ENCODE measurements at places on chromosomes 16 and 17.
A peak's percentile ranks its signal among the peaks of the same experiment; 100 is the strongest.

DNA sequence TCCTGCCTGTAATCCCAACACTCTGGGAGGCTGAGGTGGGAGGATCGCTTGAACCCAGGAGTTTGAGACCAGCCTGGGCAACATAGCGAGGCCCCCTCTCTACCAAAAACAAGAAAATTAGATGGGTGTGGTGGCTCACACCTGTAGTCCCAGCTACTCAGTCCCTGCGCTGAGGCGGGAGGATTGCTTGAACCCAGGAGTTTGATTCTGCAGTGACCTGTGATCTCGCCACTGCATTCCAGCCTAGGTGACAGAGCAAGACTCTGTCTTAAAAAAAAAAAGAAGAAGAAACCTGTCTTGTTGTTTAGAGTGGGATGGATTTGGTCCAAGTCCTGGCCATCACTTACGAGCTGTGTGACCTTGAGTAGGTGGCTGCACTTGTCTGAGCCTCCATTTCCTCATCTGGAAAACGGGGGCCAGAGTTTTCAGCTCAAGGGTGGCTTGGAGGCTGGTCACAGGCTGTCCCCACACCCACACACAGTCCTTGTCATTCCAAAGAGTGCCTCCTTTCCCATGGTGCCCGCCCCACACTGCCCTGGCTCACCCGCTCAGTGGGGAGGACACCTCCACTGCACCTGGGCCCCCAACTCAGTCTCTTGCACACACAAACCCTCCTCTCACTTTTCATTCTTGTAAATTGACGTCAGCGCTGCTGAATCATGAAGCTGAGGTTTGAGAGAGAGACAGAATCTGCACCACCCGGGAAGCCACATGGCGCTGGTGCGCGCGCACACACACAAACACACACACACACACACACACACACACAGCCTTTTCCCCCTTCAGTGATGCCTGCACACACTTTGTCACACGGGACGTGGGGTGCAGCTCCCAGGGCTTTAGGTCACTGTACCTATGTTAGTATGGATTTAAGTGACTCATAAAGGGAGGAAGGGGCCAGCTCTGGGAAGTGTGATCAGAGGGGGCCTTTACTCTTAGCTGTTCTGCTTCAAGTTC, 4.2 kb downstream of the SOCS1 start:
- DNase-seq: no peak

DNA sequence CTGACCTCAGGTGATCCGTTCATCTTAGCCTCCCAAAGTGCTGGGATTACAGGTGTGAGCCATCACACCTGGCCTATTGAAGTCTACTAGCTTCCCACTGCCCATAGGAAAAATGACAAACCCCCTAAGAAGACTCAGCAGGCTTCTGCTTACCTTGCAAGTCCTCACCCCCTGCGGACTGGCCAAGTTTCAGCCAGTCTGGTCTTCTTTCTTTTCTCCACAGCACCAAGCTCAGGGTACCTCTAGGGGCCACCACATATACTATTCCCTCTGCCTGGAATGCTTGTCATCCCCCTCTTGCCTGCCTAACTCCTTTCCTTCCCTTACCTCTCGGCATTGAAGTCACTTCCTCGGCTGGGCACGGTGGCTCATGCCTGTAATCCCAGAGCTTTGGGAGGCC, 31.2 kb downstream of the ABCC3 start:
- no peak for DNase-seq

- no peak for DNase-seq
Measured at GRCh38 chr17:66466840-66467367, 164.5 kb downstream of the PRKCA start.

GRCh38 chr17:47850692-47851573, at the start of gene SP6:
Gene SP6 (minus strand): TSS chr17:47851163. CDS start chr17:47848429, 2,734 bp downstream.
- no peak for DNase-seq

- no peak for DNase-seq
Measured at GRCh38 chr16:28326881-28327610, 34.7 kb downstream of the SBK1 start.

GRCh38 chr17:28043296-28043695, 819 bp downstream of the NLK start:
- DNase-seq: no peak

GRCh38 chr16:2471016-2471652, at the start of gene NTN3:
Gene NTN3 (plus strand): TSS chr16:2471297. CDS start chr16:2471702, 405 bp downstream.
- DNase-seq: peak; percentile 87

- no peak for DNase-seq
Measured at GRCh38 chr17:44999433-44999832, 31.3 kb upstream of the C1QL1 start.

DNA sequence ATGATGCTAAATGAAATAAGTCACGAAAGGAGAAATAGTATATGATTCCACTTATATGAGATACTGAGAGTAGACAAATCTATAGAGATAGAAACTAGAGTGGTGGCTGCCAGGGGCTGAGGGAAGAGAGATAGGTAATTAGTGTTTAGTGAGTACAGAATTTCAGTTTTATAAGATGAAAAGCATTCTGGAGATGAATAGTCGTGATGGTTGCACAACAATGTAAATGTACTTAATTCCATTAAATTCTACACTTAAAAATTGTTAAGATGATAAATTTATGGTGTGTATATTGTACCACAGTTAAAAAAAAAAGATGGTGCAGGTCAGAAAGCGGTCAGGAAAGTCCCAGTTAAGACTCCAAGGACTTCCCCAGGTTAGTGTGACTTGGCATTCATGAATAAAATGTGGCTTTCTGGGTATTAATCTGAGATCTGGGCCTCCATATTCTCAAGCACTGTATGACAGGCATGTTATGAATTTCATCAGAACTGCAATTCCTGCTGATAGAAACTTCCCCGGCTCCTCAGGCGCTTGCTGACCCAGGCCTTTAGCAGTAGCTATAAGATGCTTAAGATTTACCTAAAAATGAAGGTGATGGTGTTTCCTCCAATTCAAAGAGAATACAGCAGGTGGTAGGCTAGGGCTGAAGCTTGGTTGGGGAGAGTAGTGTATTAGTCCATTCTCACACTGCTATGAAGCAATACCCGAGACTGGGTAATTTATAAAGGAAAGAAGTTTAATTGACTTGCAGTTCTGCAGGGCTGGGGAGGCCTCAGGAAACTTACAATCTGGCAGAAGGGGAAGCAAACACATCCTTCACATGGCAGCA, 115.3 kb upstream of the SOX9 start:
- DNase-seq: no peak

GRCh38 chr17:58525239-58525638, 10.8 kb upstream of the MTMR4 start:
- DNase-seq: no peak

- DNase-seq: no peak
Measured at GRCh38 chr16:29656688-29657523, 6.1 kb upstream of the SPN start.

GRCh38 chr17:57705921-57706695, 39.0 kb downstream of the CCDC182 start:
- DNase-seq: no peak

DNA sequence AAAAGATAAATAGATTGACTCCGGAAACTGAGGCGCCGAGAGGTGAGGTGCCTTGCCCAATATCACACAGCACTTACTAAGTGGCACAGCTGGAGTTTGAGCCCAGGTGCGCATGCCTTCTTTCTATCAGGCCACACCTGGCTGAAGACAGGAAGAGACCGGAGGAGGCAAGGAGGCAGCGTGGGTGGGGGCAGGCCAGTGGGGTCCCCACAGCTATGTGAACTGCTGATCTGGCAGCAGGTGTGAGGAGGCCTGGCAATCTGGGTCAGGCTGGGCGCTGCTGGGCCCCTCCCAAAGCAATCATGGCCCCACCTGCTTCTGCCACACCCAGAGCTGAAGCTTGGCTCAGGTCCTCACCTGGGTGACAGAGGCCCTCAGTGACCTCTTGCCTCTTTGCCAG, 1.9 kb upstream of the GDPD3 start:
- DNase-seq: no peak

DNA sequence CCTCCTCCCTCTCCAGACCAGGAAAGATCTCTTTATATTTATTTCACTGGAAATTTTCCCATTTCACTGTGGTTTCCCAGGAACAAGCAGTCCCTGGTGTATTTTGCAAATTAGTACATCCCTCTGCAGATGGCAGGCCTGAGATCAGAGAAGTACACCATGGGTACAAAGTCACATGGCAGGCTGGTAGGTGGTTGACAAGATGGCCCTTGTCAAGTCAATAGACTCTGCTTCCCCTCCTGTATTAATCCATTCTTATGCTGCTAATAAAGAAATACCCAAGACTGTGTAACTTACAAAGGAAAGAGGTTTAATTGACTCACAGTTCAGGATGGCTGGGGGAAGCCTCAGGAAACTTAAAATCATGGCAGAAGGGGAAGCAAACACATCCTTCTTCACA, 51.6 kb upstream of the KSR1 start:
- DNase-seq: no peak

GRCh38 chr17:7589891-7590691, at the start of gene SOX15:
Gene SOX15 (minus strand): TSS chr17:7590094. CDS start chr17:7589676, 418 bp downstream.
- DNase-seq: no peak

DNA sequence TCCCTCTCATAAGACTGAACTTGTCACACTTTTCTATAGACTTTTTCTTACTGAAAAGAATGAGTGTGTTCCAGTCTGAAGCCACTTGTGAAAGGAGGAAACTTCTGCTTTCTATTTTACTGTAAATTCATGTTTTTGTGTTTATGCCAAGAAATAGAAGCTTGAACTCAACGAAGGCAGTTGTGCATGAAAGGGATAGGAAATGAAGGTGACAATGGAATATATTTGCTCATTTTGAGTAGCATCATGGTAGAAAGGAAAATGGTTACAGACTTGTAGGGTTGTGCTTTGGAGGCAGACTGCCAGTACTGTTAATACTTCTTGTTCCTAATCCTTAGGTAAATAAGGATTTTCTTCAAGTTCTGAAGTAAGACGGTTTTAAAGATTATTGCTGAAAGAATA, 8.1 kb downstream of the CLTC start:
- no peak for DNase-seq

DNA sequence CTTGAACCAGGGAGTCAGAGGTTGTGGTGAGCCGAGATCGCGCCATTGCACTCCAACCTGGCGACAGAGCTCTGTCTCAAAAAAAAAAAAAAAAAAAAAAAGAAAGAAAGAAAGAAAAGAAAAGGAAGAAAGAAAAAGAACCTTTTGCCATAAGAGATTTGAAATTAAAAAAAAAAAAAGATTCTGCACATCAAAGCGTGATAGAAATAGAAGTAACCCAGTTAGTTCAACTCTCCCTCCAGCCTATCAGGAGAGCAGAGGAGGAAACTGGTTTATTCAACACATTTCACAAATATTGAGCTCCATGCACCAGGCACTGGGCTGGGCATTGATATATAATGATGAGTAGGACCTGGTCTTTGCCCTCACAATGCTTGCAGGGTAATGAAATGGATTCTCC, 2.4 kb upstream of the SOCS3 start:
- DNase-seq: no peak

DNA sequence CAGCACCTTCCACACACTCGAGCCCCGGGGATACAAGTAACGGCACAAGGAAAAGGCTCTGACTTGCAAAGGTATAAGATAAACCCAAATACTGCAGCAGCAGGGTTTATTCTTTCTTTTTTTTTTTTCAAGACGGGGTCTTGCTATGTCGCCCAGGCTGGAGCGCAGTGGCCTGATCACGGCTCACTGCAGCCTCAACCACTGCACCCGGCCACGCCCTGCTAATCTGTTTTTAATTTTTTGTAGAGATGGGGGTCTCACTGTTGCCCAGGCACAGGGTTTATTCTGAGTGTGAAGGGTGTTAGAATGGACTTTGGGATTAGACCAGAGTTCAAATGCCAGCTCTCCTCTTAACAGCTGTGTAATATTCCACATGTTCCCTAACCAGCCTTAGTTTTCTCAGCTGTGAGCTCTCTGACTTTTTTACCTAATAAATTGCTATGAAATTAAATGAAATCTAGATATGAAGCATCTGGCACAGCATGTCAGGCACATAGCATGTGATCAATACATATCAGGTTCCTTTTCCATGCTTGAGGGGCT, 62.3 kb upstream of the ADCY9 start:
- DNase-seq: no peak

DNA sequence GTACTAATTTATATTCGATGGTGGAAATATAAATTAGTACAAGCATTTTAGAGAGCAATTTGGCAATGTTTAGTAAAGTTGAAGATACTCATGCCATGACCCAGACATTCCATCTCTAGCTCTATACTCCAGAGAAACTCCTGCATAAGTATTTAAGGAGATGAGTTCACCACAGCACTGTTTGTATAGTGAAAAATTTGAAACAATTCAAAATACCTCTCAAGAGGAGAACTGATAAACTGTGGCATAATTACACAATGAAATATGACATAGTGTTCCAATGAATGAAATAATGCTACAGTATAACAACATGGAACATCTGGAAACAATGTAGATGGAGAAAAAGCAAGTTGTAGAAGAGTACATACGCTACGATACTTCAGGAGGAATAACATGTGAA, 48.6 kb upstream of the IRX3 start:
- no peak for DNase-seq

DNA sequence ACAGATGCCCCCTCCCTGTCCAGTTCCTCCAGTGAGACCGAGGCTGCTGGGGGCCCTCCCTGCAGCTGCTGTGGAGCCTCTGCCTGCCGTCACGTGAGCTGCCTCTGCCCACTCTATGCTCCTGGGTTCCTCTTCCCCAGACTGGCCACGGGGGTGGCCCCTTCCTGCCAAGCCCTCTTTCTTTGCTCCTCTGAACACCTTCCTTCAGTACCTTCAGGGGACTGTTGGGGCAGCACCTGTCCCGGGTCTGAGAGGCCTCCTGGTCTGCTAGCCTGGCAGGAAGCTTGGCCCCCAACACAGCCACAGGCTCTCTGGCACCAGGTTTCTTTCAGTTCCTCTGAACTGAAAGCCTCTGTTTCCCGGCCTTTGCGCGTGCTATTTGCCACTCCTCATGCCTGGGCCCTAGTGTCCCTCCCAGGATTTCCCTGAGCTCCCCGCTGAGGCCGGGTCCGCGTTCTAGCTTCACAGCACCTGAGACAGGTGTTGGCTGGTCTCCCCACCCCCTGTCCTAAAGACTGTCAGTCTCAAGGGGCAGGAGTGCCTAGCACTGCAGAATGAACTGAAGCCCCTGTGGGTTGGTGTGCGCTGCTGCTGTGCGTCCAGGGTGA, 6.6 kb upstream of the ATP6V0C start:
- DNase-seq: no peak

GRCh38 chr16:24728891-24729242, 584 bp upstream of the TNRC6A start:
- DNase-seq: no peak

DNA sequence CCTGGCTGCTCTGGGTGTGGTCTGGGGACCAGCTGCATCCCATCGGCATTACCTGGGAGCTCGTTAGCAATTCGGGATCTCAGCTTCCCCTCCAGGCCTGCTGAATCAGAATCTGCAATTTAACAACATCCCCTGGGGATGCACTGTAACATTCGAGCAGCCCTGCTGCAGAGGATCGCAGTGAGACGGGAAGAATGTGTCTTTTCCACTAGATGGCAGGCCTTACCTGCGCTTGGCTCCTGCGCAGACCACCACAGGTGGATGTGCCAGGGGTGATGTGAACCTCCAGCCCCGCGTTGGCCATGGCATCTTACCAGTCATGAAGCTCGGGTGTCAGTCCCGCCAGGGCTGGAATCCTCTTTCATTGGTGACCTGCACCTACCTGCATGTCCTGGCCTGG, 209.9 kb downstream of the PRKCB start:
- no peak for DNase-seq

- peak; percentile 68 for DNase-seq
Measured at GRCh38 chr17:56594320-56595107, 1.0 kb downstream of the NOG start.

- DNase-seq: peak; percentile 26
Measured at GRCh38 chr17:8732406-8733085, 12.1 kb downstream of the CCDC42 start.

All from left forelimb (tissue), 1 donor.